Stimulated activated CD8-positive, alpha-beta memory T cell treated with anti-CD3 and anti-CD28 coated beads, Interleukin-15, amount 100 ng/mL, for 48 hours (primary cell): ENCODE measurements at places on chromosomes 4 and X.
A peak's percentile ranks its signal among the peaks of the same experiment; 100 is the strongest.

DNA sequence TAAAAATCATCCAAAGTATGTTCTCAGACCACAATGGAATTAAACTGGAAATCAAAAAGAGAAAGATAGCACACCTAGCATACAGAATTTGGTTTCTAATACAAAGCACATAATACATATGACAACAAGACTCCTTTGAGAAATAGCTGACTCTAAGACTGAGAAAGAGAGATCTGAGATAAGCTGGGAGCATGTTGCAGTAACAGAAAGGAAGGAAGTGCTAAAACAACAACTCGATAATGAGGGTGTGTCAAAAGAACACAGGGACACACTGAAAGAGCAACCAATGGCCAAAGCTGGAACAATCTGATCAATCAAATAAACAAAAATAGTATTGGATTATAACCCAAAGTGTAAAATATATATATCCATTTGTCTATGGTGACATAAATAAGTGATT lies 586.6 kb downstream of the C4orf33 start:
- DNase-seq = no peak

GRCh38 chr4:1466034-1466862 lies 60.0 kb upstream of the NKX1-1 start:
- DNase-seq = no peak

- DNase-seq = no peak
These were observed 24.3 kb upstream of the CD38 start for GRCh38 chr4:15753786-15754185.

- DNase-seq = no peak
These were observed 18.6 kb downstream of the TRIM2 start for GRCh38 chr4:153222707-153223426.

GRCh38 chr4:52212702-52213101 lies 161.6 kb downstream of the SPATA18 start:
- DNase-seq = no peak

- no peak for DNase-seq
These were observed 123.3 kb downstream of the EPHA5 start for GRCh38 chr4:65546882-65547416.

GRCh38 chrX:28321286-28321685 lies 266.0 kb upstream of the IL1RAPL1 start:
- no peak for DNase-seq

GRCh38 chrX:10217198-10217597 lies 60.4 kb downstream of the CLCN4 start:
- no peak for DNase-seq

GRCh38 chr4:88286897-88287296 lies 2.5 kb upstream of the PPM1K start:
- no peak for DNase-seq

GRCh38 chrX:15437724-15438123 lies 53.5 kb upstream of the VEGFD start:
- no peak for DNase-seq

DNA sequence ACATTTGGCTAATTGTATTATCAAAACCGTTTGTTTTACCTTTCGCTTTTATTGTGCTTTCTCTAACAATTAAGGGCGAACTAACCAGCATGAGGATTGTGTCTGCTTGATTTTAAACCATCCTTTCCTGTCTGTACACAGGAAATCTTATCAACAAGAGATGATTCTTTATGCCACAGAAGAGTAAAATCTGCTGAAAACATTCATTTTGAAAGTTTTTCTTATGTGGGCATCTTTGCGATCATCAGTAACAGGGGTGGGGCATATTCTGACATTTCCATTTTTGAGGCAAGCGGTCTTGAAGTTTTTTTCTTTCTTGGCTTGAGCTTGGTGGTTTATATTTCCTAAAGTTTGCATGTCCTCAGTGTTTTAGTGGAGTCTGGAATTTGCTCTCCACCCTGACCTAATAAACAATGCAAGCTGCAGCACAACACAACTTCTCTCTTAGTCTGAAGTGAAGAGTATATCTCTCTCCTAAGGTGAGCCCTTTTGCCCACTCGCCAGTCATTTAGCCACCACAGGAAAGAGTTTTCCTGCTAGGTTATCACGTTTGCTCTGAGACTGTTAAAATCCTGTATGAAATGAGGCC lies 26.6 kb downstream of the NFKB1 start:
- no peak for DNase-seq

GRCh38 chrX:87578978-87579377 lies 61.4 kb downstream of the KLHL4 start:
- no peak for DNase-seq

GRCh38 chrX:108020631-108021030 lies 24.2 kb upstream of the VSIG1 start:
- no peak for DNase-seq

DNA sequence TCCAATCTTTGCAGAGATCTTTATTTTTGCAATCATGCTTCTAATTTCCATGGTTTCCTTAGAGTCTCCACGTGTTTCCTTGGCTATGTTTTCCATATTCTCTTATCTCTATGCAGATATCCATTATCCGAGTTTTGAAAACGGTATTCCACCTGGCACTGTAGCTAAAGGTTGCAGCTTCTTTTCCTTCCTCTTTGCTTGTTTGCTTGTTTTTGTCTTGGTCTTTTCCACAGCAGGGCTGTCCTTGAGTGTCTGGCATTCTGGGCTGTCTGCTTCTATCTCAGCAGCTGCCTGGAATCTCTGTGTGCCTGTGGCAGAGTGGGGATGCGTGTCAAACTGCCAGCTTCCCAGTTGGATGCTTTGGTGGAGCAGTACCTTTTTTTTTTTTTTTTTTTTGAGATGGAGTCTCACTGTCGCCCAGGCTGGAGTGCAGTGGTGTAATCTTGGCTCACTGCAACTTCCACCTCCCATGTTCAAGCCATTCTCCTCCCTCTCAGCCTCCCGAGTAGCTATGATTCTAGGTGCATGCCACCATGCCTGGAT lies 46.9 kb downstream of the WFS1 start:
- no peak for DNase-seq

GRCh38 chr4:16626945-16627344 lies 271.5 kb downstream of the LDB2 start:
- no peak for DNase-seq

- DNase-seq = no peak
These were observed 324.1 kb upstream of the FAM47C start for GRCh38 chrX:36684053-36684452.

DNA sequence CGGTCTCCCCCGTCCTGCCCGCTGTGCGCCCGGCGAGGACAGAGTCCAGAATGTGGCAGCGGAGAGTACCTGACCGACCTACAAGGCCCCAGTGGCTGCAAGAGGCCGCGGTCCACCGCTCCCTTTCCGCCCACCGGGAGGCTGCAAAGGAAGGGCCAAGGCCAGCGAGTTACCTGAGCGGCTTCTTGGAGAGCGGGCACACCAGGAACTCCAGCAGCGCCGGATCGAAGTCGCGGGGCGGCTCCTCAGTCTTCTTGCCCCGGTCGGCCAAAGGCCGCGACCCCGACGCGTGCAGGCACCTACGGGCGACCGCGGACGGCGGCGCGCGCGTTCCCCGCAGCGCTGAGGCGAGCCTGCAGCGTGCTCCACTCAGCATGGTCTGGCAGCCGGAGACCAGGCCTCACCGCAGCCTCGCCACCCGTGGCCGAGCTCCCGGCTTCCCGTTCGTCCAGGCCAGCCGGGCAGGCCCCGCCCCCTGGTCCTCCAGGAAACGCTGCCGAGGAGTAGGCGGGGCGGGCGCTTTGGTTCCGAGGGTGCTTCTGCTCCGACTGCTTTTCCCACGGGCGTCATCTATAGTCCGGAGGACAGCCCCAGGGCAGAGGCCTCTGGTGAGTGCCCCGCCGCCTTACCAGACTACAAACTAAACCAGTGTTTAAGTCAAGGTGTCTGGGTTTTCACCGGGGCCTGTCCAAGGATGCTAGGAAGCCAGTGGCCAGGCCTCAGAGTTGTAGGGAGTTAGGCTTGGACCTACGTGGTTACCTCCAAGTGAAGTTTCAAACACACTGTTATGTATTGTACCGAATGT lies at the start of gene PYURF:
PYURF (minus strand) TSS at position 452 of the 805 bp plus-strand sequence; CDS start at position 376, 76 bp downstream.
- DNase-seq = peak; percentile 84

- no peak for DNase-seq
These were observed 12.8 kb downstream of the AIMP1 start for GRCh38 chr4:106329041-106329618.

- DNase-seq = no peak
These were observed 112.4 kb downstream of the ADGRL3 start for GRCh38 chr4:61312526-61312925.

DNA sequence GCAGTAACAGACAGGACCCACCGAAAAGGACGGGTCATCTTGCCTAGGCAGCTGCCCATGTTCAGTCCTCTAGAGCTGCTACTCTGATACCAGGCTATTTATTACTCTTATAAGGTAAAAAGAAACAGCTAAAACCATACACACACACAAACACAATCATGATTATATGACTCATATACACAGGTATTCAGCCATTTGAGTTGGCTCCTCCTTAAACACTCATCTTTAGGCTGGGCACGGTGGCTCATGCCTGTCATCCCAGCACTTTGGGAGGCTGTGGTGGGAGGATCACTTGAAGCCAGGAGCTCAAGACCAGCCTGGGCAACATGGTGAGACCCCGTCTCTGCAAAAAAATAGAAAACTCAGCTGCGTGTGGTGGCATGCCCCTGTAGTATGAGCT lies 76.6 kb downstream of the F11 start:
- DNase-seq = no peak
